Fibroblast of villous mesenchyme (primary cell): ENCODE measurements at places on chromosomes 12 and 14. TPM values are rescaled to one million over a fixed set of nuclear protein-coding genes. Genes with fewer than 3 reads are reported as not detected.

DNA sequence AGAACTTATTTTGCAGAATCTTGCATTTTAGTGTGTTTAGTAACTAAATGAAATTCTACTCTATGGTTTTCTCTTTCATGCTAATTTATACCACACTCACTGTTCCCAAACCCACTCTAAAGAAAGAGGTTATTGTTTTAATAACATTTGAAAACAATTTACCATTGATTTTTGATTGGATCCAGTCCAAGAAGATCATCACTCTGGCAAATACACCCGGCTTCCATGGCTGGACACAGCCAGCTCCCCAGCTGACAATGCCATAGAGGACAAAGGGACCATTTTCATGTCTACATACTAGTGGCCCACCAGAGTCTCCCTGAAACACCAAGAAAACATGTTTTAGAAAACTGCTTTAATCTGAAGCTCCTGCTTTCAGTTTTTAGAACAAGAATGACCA, 42.4 kb downstream of the OVCH1 start:
- DNase-seq = no peak

GRCh38 chr14:23347406-23348296, 5.0 kb downstream of the SLC22A17 start:
- DNase-seq = no peak

DNA sequence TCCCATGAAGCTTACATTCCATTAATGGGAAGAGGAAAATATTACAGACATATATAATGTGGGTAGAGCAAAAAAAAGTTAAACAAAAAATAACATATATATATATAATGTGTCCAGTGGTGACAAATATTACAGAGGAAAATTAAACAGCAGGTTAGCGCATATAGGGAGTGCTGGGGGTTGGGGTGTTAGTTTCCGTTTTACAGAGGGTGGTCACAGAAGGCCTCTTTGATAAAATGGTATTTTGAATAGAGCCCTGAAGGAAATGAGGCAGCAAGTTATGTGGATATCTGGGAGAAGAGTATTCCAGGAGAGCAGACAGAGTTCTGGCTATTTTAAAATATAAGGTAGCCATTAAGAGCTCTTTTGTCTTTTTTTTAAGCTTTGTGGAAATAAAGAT, 73.2 kb downstream of the DCAF5 start:
- DNase-seq = no peak

- peak; percentile 39 for DNase-seq
Observed at GRCh38 chr14:102857444-102857843, 65.0 kb upstream of the AMN start.

DNA sequence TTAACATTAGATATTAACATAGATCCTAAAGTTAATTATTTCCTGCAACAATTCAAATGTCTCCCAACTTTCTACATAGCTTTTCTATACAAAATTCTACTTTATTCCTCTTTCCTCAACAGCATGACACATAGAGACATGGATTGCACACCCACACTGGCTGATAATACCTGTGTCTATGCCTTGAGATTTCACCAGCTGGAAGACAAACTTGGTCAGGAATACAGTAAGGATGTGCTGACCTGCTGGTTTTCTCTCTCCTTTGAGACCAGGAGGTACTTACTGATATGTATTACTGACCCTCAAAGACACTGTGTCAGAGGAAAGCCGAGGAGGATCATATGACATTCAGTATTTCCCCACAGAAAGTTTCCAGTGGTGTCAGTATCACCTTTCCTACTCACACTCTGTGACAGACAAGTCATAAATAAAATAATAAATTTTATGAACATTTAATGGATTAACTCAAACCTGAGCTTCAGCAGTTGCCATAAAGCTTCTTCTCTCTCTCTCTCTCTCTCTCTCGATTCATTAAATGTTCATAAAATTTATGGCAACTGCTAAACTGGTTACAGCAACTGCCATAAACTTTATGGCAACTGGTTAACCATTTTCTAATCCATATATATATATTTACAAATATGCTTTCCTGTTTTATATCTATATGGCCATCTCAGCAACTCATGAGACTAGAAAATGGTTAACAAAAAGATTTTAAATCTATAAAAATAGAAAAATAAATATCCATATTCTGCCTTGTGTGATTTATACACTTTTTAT, 22.7 kb downstream of the EIF2S3B start:
- DNase-seq = no peak

HOTAIR gene
- total RNA-seq = 0.86 and 3.2 TPM in 2 replicates
